Midbrain (tissue), 1 donor: ENCODE measurements at places on chromosomes 4 and X.

DNA sequence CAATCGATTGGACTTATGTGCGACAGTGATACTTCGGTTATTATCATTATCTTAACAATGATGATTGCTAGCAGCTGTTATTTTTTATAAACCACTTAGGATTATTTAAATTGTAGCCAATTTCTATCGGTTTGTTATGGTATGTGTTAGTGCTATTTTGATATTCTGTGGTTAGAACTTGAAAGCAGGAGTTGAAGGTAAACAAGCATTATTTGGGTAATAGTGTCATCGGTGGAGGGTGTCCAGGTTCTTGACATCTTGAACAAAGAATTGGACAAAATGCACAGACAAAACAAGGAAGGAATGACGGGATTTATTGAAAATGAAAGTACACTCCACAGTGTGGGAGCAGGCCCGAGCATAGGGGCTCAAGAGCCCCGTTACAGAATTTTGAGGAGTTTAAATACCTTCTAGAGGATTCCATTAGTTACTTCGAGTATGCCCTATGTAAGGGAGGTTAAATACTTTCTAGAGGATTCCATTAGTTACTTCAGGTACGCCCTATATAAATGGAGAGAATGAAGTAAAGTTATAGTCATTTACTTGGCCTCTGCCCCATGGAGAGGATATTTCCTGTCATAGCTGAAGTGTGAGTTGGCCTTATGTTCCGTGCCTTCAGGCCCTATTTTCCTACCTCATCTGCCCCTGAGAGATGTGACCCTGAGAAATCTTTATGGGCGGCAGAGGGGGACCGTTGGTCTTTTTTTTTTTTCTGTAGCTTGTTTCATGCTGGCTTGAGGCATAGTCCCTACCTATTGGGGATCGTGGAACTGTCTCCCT is 13.1 kb downstream of the MOB1B start:
- no peak for DNase-seq

DNA sequence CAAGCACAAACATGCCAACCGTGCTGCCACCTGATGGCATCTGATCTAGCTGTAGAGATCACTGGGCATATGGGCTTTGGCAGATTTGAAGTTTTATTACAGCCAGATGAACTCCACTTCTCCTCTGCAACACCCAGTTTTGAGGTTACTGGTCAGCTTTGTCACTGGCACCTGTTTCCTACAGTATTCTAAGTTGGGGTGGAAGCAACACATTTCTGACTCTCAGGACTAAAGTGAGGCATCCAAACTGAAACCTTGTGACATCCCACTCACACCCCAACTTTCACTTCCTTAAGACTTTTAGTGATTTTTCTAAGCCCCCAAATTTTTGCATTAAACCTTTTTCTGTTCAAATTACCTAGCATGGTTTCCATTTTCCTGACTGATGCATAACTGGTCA is 115.1 kb upstream of the PCDH18 start:
- no peak for DNase-seq

DNA sequence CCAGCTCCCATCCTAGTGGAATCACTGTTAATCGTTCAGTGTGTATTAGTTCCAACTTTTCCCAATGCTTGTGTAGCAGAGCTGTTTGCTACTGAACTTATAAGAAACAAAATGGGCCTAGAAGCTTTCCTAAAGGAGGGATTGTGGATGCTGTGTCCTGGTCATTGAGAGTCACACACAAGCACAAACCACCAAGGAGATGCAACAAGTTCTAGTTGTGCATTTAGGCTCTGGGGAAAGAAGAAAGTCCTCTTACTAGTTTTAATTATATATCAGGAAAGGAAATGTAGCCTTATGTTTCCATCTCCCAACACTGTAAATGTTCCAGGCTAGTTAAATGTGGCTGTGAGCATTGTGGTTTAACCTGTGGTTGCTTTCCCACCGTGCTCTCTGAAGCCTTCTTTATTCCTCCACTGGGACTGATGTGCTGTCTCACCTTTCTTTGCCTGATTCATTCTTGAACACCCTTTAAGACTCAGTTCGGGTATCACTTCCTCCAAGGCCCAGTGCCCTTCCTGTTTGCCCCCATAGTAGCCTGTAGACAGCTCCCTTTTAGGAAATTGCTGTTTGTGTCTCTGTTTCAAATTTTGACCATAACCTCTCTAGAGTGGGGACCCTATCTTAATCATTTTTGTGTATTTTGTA is 34.3 kb downstream of the ATP10D start:
- DNase-seq: no peak

DNA sequence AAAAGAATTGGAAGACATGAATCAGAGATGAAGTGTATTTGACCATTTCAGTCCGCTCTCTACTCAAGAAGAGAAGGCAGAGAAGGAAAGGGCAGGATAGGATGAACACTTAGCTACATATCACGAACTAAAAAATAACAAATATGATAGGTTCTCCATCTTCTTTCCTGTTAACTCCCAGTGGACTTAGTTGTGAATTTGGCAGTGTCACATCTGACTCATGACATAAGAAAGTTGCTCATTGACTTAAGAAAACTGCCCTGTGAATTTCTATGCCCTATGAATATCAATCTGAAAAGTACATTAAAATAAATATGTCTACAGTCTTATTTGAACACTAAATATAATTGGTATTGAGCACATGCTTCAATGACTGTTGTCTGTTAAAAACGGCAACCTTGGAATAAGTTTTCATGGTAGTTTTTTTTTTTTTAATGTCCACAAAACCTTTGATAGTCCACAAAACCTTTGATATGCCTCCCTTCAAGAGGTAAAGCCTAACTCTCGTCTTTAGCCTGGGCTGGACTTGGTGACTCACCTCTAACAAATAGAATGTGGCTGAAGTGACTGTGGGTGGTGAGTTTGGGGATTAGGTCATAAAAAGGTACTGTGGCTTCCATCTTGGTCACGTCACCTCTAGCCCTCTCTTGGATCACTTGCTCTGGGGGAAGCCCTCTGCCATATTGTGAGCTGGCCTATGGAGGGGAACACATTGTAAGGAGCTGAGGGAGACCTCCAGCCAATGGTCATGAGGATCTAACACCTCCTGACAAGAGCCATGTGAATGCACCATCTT is 184.7 kb upstream of the S100G start:
- DNase-seq: no peak

- DNase-seq: no peak
These were observed 59.3 kb downstream of the SHROOM2 start for GRCh38 chrX:9845578-9845952.

- no peak for DNase-seq
These were observed 188.4 kb downstream of the SLC7A11 start for GRCh38 chr4:138053641-138054301.

DNA sequence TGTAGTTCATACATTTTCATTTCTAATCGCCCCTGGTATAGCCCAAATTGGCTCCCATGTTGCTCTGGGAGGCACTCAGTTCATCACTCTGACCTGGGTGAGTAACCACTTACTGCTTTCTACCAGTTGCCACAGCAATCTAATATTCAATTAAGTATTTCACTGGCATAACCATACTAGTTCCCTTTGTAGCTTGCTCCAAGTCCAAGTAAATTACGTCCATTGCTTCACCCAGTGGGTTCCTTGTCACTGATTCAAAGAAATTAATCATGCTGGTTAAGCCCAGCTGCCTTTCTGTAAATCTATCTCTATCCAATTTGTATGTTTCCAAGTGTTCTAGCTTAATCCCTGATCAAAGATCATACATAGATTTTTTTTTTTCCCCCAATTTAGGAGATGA is 92.0 kb upstream of the CBR4 start:
- no peak for DNase-seq

DNA sequence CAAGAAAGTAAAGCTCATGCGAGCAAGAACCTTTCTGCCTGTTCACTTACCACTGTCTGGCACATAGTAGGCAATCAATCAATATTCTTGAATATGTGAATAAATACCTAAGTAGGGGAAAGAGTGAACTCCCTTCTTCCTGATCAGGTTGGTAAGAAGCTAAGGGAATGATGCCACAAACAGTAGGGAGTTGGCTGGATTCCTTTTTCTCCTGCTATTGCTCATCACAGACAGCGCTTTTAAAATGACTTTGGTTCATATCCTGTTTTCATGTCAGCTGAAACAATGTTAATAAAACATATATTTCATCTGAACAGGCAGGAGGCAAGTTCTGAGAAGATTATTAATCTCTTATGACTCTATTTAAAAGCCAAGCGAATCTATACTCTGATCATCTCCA is 99.2 kb downstream of the NSUN7 start:
- DNase-seq: no peak

GRCh38 chr4:139872274-139872673 is 206.7 kb downstream of the MGST2 start:
- DNase-seq: no peak

DNA sequence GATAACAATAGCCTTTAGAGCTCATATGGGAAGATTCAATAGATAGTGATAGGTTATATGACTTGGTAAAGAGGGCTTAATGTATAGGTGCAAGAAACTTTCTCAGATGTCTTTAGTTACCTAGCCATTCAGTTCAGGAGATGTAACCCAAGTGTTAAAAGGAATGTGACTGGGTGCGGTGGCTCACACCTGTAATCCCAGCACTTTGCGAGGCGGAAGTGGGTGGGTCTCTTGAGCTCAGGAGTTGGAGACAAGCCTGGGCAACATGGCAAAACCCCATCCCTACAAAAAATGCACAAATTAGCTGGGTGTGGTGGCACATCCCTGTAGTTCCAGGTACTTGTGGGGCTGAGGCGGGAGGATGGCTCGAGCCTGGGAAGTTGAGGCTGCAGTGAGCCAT is 7.9 kb downstream of the TET2 start:
- no peak for DNase-seq

GRCh38 chr4:97531351-97531750 is 611.9 kb downstream of the STPG2 start:
- DNase-seq: no peak

- no peak for DNase-seq
These were observed 164.2 kb upstream of the PITX2 start for GRCh38 chr4:110787109-110787508.

- no peak for DNase-seq
These were observed 14.5 kb downstream of the AASDH start for GRCh38 chr4:56372774-56373173.

DNA sequence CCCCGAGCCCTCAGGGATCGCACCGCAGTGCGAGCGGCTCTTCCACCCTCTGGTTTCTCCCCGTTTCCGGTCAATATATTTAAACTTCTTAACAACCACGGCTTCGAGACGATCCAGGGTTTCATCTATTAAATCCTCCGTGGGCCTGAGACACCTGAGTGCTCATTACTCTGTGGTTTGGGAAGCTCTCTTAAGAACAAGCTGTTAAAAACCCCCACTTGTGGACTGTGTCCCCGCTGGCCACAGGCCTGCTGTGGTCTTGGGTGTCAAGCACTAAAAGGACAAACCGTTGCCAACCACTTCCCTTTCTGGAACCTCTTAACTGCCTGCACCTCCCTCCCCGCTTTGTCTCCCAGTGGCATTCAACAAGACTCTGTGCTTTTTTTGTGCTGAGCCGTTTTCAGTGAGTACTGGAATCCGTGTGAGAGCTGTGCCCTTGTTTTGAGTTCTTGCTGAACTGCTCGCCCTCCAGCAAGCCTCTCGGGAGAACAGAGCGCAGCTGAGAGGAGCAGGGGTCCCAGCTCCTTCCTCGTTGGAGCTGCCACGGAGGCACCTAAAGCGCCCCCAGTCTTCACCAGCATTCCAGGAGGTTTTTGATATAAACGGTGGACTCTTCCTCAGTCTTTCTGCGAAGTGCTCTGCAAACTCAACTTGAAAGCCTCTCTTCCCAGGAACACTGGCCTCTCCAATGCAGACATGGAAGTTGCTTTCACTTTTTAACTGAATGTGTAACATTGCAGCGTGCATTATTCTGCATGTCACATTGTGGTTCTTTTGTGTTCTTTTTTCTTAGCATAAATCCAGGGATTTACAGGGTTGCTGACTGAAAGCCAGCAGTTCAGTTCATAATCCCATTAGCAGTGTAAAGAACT is 691 bp upstream of the IGFBP7 start:
- peak; percentile 74 for DNase-seq

- DNase-seq: no peak
These were observed 6.5 kb downstream of the ATP5ME start for GRCh38 chr4:667545-667925.

DNA sequence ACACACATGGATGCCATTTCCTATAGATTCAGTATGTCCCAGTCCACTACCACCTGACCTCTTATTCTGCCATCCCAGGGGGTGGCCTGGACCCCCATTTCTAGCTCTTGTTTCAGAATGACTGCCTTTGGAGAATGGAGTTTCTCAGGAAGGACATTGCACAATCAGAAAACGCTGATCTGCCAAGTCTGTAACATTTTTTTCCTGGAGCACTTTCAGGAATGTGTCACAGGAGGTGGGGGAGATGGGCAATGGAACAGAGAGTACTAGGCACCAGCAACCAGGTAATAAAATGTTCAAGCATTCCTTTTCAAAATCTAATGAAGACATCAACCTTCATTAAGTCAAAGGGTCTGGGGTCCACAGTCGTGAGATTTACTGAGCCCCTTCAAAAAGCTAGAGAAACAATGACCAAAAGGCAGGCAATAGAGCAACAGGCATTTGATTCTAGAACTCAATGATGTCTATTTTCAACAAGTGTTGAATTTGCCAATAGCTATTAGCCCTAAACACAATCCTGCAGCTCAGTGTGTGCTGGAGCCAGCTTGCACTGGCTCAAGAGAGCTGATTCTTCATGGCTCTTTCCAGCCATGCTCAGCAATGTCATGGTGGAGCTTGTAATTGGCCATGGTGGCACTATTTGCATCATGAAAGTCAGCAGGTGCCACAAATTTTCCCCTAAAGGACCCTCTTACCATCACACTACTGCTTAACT is 87.1 kb downstream of the KDR start:
- DNase-seq: no peak

DNA sequence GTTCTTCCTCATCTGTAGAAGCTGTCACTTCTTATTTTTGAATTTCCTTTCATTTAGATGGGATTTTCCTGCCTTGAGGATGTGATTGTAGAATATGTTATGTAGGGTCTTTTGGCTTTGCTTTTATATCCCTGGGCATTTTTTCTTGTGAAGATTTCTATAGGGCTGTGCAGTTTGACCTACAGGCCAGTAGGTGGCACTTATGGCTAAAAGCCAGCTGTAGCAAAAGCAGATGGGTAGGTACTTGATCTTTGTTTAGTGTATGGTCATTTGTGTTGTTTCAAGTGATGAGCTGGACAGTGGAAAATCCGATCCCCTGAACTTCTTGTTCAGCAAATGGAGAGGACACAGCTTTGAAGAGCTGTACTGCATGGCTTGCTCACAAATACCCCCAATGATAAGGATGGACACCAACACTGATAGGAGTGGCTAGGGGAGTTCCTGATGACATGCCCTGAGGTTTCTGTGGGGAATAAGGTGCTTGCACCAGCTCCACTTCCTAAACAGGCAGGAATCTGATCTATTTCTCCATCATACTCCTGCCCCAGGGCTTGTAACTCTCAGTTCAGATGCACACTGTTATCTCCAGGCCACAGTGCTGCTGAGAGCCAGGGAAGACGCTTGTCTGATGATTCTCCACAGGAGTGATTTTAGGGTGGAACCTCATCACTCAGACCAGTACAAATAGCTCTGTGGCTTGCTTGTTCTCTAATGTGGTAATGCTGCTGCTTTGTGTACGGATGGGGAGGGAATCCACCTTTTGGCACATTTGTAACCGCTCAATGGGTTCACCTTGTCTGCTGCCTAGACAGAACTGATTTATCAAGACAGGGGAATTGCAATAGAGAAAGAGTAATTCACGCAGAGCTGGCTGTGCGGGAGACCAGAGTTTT is 417.1 kb upstream of the MAGEB16 start:
- no peak for DNase-seq

GRCh38 chr4:15805583-15806517 is 27.7 kb downstream of the CD38 start:
- peak; percentile 22 for DNase-seq
